ENCODE measurements at places on chromosomes 6 and 20.

DNA sequence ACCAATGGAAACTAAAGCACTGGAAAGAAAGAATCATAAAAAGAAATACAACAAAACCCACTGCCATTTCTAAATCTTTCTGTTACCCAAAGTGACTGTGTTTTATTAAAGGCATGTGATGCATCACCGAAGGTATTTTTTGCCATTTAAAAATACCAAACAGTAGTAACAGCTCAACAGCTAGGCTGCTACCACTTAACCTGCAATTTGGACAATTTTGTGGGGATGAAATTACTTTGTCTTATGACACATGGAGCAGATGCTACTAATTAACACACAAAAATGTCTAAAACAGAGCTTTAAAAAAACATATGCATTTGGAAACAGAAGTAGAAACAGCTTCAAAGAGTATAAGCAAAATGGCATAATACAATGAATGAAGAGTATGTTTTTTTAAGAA is 97.4 kb downstream of the ATXN1 start:
- no peak for DNase-seq

DNA sequence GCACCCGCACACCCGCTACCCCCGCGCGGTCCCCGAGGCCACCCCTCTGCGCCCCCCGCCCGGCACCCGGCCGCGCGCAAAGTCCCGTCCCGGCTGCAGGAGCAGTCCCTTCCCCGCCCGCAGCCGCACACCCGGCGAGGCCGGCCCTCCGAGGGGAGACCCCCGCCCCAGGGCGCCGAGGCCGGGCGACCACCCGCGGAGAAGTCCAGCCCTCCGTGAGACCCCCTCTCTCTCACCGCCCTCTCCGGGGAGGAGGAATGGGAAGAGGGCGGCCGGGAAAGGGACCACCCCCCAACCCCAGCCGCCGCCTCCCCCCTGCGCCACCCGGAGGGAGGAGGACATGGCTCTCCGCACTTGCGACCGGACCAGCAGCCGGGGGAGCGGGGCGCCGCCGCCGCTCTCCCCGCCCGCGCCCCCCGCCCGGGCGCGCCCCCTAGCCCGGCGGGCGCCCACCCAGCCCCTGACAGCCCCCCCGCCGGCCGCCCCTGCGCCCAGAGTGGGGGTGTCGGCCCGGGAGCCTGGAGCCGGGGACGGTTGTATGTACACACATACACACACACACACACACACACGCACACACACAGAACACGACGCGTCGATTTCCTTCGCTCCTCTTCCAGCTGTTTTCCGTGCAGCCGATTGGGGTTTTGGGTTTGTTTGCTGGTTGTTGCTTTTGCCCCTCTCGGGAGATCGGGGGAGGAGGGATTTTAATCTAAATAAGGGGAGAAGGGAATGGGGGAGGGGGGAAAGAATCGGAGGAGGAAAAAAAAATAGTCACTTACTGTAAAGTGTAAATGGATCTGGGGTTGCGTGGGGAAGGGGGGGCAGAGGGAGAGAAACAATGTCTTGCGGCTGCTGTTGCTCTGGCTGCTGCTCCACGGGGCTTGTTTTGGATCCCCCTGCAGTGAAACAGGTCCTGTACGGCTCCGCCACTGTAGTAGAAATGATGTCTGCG is at the start of gene ATXN1:
TSS of gene ATXN1 (minus strand) at position 945 of the 955 bp plus-strand sequence.
- DNase-seq = peak; percentile 66

DNA sequence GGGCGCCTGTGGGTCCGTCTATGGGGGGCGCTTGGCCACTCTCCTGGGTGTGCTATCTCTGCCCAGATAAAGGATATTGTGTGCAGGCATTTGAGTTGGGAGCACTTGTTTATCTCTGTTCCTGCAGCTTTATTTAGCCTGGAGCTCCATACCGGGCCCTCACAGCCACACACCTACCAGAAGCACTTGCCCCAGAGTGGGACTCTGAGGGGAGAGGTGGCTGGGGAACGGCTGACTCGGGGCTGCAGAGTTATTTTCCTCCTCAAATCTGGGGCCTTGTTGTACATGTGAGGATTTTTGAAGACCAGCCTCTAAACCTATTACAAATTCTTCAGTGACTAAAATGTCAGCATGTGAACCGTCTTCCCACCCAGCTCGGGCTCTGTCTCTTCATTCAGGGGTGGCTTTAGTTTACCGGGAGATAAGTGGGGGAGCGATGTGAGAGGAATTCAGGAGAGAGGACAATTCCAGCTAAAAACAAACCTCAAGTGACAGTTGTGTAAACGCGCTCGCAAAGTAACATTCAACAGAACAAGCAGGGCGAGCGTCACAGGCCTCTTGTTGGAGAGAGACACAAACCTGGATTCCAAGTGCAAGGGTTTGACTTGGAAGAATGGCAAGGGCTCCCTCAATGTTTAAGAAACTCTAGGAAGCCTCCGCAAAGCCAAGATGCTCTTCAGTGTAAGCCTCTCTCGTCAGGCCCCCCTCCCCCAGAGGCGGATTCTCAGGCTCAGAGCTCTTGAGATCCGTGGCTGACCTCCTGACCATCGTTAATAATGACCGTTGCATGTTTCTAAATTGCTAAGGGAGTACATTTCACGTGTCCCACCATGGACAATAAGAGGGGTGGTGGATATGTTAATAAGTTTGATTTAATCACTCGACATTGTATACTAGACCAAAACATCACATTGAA is 548.9 kb downstream of the QKI start:
- no peak for DNase-seq

GRCh38 chr20:47419953-47420514 is 63.5 kb upstream of the ZMYND8 start:
- DNase-seq = no peak

- DNase-seq = no peak
Measured at GRCh38 chr6:6829872-6830685, 241.6 kb downstream of the LY86 start.

GRCh38 chr6:39934131-39934757 is at the start of gene MOCS1:
TSS of gene MOCS1 (minus strand) at chr6:39934462. CDS start at chr6:39934417, 45 bp downstream.
- DNase-seq = peak; percentile 28
